HS-27A (cell line): ENCODE measurements at places on chromosomes 7 and 10.

- no peak for DNase-seq
Measured at GRCh38 chr10:8321990-8322389, 267.5 kb downstream of the GATA3 start.

DNA sequence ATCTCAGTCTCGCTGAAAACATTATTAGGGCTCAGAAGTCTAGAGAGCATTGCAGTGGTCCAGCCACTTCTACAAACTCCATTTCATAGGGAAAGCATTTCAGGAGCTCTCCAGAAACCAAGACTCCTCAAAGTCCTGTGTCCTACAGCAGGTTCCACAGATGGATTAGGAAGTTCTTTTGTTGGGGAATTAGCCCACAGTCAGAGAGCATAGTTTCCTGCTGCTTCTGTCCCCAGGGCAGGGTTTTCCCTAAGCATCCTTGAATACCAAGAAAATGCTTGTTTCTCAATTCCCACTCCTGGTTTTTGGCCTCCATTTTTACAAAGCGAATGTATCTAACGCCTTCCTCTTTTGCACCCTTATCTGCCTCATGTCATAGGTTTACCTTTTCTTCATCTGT, 235.9 kb upstream of the PODXL start:
- no peak for DNase-seq

GRCh38 chr7:123096434-123096833, 100.9 kb upstream of the TAS2R16 start:
- DNase-seq: no peak

DNA sequence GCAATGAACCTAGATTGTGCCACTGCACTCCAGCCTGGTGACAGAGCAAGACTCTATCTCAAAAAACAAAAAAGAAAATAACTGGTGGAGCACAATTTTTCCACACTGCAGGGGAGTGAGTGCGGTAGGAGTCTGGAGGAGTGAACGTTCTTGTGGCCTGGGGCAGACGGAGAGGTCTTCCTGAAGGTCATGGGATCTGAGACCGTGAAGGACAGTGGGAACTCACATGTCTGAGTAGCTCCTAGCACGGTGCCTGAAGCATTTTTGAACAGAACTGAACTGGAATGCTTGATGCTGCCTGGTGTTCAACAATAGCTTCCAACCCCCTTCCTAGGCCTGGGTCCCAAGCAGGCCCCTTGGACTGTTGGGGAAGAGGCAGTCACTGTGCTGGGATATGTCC, 84.3 kb upstream of the PODXL start:
- no peak for DNase-seq

DNA sequence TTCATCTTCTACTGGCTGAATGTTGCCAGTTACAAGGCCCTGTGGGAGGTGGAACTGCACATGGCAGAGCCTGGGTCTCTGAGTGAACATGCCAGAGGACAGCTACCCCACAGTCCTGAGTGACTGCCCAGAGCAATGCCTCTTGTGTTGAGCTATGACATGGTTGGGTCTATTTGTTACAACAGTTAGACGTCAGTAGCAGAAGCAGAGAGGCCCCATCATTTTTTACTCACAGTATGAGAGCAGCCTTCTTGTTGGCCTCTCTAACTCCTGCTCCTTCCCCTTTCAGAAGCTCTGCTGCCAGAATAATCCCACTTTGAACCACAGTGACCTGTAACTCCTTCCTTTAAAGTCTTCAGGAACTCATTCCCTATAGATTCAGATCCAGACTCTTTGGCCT, 30.8 kb upstream of the NRP1 start:
- no peak for DNase-seq

GRCh38 chr7:101586078-101586905, 42.8 kb downstream of the MYL10 start:
- DNase-seq: no peak

DNA sequence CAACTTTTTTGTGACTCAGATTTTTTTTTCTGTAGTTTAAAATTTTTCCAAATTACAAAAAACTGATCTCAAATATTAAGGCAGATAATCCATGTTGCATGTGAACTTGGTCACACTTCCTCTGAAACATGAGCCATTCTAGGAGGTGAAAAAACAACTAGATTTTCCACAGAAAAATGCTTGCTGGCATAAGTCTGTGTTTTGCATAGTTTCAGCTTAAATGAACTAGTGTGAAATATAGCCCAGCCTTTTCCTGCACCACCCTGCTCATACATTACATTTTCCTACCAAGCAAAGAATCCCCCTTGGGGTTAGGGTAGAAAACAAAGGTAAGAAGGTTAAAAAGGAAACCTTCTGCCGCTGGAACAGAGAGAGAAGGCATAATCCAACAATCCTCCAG, 48.2 kb downstream of the SLC25A13 start:
- no peak for DNase-seq

DNA sequence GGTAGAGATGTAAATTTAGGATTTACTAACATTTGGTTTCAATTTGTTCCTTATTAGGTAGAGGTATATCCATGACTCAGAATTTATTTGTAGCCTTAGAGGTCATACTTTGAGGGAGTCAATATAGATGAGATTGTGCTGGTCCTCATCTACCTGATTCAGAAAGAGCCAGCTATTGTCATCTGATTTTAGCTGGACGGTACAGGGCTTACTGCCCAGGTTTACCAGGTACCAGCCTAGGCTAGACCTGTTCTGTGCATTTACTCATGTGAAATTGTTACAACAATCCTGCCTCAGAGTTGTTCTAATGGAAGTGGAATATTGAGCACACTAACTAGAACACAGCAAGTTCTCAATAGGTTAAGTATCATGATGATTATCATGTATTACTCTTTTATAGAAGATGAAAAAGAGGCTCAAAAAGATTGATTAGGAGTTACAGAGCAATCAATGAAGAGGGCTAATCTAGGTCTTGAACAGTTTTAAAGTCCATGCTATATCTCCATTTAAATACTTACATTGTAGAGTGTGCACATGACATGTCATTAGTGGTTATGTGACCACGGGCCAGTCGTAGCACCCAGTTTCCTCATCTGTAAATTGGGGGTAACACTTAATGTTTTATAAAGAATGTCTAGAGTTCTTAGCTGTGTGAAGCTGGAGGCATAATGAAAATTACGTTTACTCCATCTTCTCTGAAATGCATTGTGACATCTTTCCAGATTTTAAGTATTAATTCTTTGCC, 42.1 kb downstream of the TRIM24 start:
- no peak for DNase-seq

DNA sequence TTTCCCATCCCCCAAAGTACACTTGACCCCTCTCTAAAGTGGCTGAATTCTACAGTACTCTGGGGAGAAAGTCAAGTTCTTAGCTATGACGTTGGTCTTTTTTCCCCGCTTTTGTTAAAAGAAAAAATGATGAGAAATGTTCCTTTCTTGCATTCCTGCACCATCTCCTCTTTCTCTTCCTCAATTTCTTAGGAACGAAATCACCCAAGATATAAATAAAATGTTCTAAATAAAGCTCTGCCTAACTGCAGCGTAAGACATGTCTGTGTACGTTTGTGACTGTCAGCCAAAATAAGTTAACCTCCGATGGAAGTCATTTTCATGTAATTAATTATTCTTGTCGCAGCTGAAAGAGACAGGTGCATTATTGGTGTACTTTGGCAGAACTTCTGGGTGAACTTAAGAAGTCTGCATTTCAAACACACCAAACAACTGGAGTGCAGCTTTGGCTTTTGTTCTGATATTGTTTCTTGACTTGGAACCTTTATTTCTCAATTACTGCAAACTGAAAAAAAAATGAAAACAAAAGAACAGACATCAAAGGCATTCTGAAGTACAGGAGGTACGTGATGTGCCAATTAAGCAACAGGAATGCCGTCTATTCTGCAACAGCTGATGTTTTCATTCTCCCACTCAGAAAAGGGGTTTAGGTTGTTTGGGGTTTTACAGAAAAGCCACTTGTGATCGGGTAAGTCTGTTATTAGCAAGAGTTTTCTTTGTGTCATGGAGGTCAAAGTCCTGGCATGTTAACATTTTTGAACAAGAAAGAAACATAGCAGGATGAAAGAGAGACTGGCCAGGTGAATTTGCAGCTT, 82.4 kb upstream of the SDK1 start:
- no peak for DNase-seq

DNA sequence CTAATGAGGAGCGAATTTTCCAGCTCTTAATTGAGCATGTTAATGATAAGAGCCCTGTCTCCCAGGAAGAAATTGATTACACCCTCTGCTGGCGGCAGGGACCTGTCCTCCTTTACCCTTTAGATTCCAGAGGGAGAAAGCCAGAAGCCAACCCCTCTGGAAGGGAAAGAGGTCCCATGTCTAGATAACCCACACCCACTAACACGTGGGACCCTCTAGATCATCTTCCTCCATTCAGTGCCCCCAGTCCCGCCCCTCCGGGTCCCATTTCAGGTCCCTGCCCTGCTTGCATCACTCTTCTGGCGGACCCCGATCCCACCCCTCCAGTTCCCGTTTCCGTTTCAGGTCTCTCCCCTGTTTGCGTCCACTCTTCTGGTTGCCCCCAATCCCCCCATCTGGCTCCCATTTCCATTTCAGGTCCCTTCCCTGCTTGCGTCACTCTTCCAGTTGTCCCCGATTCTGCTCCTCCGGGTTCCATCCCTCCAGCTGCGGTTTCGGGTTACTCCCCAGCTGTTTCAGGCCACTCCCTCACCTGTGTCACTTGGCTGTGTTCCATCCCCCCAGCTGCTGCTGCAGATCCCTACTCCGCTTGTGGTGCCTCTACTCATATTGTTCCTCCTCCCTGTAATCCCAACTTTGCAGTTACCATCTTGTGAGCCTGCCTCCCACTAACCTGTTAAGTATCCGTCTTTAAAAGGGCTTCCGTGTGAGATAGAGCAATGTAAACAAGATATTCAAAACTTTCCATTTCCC, 202.4 kb downstream of the SH2D4B start:
- no peak for DNase-seq

DNA sequence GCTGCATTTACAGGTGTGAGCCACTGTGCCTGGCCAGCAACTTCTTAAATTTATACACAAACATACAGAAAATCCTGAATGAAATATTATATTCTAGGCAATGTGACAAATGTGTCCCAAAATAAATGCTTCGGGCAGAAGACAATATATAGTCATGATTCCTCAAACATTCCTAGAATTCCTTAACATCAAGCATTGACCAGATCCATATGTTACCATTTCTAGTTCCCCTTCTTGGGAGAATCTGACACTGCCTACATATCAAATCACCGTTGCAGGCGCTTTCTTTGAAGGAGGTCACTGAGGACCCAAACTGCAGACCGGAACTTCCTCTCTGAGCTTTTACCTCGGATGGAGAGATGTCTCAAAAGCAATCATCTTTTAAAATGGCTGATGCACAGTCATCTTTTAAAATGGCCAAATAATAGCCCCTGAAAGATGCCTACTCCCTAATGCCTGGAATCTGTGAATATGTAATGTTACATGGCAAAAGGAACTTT, 323.5 kb downstream of the PHF14 start:
- DNase-seq: no peak

GRCh38 chr10:30788307-30788706, 158.8 kb upstream of the LYZL2 start:
- DNase-seq: no peak

- DNase-seq: no peak
Measured at GRCh38 chr10:127966875-127967274, 60.0 kb downstream of the PTPRE start.

- DNase-seq: no peak
Measured at GRCh38 chr10:91034494-91035159, 113.7 kb upstream of the ANKRD1 start.

DNA sequence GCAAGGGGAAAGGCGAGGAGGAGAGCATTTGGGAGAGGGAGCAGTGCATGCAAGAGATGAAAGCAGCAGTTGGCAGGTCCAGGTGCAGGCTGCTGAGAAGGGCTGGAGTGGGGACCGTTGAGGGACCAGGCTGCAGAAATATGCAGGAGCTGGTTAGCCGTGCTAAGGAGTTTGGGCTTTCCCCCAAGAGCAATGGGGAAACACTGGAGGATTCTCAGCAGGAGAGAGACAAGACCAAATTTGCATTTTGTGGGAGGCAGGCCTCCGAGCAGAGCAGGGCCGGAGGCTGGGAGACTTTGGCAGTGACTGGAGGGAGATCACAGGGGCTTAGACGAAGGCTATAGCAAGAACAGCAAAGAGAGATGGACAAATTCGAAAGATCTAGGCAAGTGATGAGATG, 11.8 kb downstream of the BTBD16 start:
- DNase-seq: no peak

DNA sequence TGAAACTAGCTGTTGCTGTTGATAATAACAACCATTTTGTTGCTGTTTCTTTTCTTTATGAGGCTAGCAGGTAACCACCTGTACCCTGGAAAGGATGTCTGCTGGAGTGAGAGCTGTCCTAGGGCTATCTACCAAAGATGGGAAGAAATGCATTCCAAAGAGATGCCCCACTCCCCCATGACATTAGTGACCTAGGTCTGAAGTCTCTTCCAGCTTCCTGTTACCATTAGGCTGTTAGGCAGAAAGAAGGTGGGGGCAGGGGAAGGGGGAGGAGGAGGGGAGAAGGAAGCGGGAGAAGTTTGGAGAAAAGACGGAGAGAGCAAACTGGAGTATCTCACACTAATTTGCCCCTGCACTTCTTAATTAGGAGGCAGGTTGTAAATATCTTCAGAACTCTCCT, 118.5 kb downstream of the ABLIM1 start:
- no peak for DNase-seq

- DNase-seq: no peak
Measured at GRCh38 chr10:110312206-110312605, 7.5 kb upstream of the SMNDC1 start.

- no peak for DNase-seq
Measured at GRCh38 chr10:86362129-86362527, 4.5 kb downstream of the GRID1 start.

- DNase-seq: no peak
Measured at GRCh38 chr10:74556072-74556705, 270.2 kb upstream of the KAT6B start.

- DNase-seq: no peak
Measured at GRCh38 chr7:115603416-115603815, 427.1 kb downstream of the TFEC start.

DNA sequence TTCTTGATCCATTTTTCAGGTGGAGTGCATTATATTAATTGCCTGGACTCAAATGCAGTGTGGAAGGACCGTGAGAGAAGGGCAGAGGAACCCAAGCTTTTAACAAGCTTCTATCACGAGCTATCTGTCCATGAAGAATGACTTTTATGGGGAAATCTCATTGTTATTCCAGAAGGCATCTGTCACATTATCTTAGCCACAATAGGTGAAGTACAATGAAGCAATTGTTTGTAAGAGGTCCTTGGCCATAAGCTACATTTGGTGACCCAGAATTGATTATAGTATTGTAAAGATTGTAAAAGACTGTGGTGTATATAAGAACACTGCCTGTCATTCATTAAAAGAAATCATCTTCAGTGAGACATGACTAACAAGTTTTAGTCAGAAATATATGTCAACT, 58.6 kb upstream of the RELN start:
- no peak for DNase-seq

DNA sequence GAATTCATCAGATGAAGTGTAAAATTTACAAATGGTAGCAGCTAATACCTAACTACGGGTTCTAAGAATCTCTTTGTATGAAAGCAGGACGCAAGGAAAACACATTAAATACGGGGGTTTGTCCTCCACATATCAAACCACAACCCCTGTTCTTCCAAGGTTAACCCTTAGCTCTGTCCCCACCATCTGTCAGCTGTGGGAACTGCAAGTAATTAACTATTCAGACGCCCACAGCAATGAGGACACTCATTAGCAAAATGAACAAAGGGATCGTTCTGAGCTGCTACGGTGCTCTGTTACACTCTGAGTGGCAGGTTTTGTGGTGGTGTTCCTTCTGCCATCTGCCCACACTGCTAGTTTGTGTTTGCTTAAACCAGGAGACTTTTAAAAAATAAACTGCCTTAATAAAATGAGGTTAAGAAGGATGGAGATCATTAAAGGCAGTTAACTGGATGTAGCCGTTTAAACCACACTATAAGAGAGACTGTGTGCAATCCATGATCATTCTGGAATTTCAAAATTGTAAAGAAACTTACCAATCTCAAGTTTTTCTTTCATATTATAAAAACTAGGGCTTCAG, 51.4 kb downstream of the C10orf67 start:
- no peak for DNase-seq
